ENCODE measurements at places on chromosomes 3 and 15.

DNA sequence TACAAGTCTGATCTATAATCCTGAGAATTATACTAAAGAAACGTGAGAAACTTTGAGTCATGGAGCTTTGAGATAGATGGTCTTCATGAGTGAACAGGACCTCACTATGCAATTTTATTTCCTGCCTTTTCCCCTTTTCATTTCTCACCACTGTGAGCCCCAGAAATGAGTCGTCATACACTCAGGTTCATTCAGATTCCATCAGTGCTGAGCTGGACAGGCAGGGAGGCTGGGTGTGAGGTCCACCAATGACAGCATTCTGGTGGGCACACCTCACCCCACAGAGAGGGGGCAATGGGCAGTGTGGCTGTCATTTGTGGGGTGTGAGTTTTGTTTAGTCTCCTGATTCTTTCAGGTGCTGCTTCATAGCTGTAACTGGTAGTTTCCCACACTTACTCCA, 16.9 kb downstream of the TIGIT start:
- peak; percentile 32 for DNase-seq

DNA sequence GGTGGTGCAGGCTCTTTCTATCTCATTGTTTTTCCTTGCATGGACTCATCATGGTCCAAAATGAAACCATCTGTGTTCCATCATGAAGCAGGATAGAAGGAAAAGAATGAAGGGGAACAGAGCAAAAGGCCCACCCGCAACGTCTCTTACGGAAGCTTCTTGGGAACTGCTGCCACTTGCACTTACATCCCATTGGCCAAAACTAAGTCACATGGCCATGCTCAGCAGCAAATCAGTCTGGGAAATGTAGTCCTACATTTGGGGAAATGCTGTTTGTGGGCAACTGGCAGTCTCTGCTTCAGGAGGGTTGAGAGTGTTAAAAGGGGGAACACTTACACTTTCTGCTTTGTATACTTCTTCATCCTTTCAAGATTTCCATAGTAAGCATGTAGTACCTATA, 191.6 kb downstream of the SV2B start:
- no peak for DNase-seq

DNA sequence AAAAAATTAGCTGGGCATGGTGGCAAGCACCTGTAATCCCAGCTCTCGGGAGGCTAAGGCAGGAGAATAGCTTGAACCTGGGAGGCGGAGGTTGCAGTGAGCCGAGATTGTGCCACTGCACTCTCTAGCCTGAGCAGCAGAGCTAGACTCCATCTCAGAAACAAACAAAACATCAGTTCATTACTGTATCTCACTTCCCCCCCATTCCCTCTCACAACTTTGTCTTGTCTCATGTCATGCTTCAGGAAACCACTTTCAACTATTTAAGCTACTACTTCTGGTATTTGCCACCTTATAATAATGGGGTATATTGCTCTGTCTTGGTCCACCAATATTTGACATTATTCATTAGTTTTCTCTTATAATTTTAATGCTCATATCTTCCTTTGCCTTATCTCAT, 26.2 kb downstream of the PIK3CA start:
- no peak for DNase-seq

GRCh38 chr3:55923626-55924025, 436.5 kb upstream of the WNT5A start:
- no peak for DNase-seq

DNA sequence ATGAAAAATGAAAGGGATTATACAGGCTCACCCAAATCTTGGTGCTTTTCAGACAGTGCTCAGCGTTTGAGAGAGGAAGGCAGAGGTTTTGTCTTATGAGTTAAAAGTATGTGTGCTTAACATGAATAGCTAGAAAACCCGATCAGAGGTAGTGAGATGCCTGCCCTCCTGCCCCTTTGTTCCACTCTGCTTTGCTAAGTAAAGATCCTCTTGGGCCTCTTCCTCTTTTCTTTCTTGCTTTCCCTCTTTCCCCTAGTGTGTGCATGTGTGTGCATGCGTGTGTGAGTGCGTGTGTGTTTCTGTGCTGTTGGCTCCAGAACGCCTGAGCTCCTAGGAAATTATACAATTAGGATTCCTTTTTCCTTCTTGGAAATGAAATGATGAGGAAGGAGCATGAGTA, 261.3 kb upstream of the NR2E3 start:
- no peak for DNase-seq

DNA sequence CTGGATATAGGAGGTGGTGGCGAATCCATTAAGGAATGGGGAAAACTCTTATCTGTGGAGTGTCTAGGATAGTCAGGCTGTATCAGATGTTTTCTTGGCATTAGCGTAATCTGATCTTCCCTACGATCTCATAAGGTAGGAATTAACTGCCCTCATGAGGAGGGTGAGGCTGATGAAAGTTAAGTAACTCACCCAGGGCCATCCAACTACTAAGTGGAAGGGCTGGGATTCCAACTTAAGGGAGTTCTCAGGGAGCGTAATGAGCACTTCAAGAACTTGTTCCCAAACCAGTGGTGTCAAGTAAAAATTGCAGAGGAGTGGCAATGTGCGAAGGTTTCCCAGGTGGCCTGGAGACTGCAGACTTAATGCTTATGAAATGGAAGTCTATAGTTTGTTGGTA, 55.9 kb upstream of the OSBPL11 start:
- no peak for DNase-seq

Measured in stimulated activated CD4-positive, alpha-beta T cell treated with anti-CD3 and anti-CD28 coated beads, Interleukin-15, amount 100 ng/mL, for 24 hours (primary cell).